Stimulated activated CD4-positive, alpha-beta T cell treated with anti-CD3 and anti-CD28 coated beads, TNF-alpha, amount 100 ng/mL, for 48 hours (primary cell): ENCODE measurements at places on chromosomes 16 and 17.

GRCh38 chr17:56700919-56701420, 107.5 kb downstream of the NOG start:
- DNase-seq, result no peak

GRCh38 chr16:68749432-68749831, 12.3 kb downstream of the CDH1 start:
- no peak for DNase-seq

DNA sequence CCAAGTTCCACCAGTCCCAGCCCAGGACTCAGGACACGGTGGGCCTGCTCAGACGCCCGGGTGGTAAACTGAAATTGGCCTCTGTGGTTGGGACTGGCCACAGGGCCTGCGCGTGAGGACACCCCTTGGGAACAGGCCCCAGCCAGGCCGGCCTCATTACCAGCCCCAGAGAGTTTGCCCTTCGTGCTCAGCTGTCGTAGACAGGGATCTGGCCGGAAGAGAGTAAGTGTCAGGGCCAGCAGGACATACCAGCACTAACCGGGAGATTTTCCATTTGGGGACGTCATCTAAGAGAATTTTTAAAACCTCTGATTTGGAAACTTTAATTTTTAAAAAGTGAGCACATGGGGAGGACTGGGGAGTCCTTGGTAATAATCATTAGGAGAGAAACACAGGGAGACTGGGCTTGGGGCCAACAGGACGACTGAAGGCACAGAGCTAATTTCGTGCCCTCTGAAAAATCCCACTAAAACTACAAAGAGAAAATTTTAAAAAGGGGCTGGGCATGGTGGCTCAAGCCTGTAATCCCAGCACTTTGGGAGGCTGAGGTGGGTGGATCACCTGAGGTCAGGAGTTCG, 2.4 kb upstream of the RBFOX3 start:
- DNase-seq, result no peak

DNA sequence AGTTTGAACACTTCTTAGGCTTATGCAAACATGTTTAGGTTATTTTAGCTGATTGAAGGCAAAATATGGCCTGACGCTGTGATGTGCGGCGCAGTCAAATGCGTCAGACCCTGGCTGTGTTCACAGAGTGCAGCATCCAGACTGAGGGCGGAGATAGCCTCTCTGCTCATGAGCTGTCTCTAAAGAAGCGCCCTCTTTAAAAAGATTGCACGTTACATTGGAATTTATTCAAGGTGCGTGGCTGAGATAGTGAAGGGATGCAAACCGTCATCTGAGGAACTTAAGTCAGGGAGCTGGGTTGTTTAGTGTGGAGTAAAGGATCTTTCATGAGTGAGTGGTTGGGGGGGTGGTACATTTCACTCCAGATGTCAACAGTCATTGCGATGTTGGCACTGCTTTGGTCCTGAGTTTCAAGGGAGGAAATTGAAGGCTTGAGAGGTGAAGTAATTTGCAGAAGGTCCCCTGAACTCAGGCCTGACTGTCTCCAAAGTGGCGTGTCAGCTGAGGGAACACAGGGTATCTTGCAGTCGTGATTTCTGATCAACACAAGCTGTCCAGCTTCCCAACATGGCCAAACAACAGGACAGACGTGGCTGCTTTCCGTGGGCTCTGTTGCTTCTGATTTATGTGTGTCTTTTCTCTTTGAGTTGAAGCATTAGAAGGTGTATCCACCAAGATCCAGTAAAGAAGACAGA, 33.4 kb downstream of the RPTOR start:
- DNase-seq, result no peak

DNA sequence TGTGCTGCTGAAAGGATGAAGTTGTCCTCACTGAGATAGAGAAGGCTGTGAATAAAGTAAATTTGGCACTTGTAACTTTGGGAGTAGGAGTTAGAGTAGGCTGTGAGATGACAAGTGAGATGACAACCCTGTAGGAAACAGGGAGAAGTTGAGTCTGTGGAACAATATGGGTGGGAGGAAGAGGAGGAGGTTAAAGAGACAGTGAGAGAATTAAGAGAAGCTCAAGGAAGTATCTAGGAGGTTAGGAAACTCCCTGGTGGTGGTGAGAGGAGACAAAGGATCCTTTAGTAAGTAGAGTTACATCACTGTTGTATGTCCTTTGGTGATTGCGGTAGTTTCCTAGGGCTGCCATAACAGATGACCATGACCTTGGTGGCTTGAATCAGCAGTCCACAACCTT, 10.7 kb upstream of the HSD17B2 start:
- DNase-seq, result no peak

DNA sequence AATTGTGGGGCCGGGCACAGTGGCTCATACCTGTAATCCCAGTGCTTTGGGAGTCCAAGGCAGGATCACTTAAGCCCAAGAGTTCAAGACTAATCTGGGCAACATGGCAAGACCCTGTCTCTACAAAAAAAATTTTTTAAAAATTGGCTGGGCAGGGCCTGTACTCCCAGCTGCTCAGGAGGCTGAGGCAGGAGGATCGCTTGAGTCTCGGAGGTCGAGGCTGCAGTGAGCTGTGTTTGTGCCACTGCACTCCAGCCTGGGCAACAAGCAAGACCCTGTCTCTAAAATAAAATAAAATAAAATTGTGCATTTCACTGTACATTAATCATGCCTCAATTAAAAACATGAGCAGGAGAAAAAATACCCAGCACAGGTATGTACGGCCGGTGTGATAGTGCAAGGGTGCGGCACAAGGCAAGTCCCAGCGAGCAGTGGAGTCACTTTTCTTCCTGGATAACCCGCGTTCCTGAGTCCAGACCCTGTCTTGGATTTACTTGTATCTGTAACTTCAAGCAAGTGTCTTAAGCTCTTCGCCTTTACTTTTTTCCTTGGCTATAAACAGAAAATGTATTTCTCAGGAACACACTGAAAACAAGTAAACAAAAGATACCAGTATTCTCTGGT, 11.4 kb downstream of the ZDHHC7 start:
- no peak for DNase-seq

GRCh38 chr16:78987666-78988065, 612.9 kb downstream of the MAF start:
- DNase-seq, result no peak

GRCh38 chr16:12087901-12088421, 111.4 kb downstream of the SNX29 start:
- DNase-seq, result no peak

DNA sequence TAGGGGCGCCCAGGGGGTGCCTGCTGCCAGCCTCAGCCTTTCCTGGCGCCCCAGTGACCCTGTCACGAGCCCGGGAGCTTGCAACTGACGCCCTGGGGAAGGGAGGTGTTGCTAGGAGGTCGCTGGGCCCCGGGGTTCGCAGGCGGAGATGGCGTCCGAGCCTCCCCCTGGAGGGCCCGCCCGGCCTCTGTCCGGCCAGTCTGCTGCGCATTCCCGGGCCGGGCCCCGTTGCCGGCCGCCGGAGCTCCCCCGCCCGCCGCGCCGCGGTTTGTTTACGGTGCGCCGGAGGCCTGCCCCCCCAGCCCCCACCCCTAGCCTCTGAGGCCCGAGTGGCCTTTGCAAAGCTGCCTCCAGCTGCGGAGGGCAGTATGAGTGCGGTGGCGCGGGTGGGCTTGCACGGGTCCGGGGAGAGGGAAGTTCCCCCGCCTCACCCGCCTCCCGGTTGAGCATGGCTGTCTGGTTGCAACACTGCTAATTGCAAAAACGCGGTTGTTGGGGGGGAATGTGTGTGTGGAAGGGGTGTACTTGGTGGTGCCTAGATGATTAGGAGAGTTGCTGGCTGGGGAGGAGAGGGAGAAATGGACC, 514 bp downstream of the THRA start:
- no peak for DNase-seq

- no peak for DNase-seq
These were observed 11.7 kb upstream of the MNT start for GRCh38 chr17:2412561-2413021.

- peak; percentile 31 for DNase-seq
These were observed 104.4 kb downstream of the IRX5 start for GRCh38 chr16:55035029-55035428.
